Inflammatory macrophage treated with lipopolysaccharide for 1 hour (primary cell): ENCODE measurements at places on chromosomes 2 and 18.

- no peak for DNase-seq
These were observed 55.0 kb downstream of the ABCB11 start for GRCh38 chr2:168976034-168976654.

- no peak for DNase-seq
These were observed 237.9 kb downstream of the XIRP2 start for GRCh38 chr2:167126165-167126564.

DNA sequence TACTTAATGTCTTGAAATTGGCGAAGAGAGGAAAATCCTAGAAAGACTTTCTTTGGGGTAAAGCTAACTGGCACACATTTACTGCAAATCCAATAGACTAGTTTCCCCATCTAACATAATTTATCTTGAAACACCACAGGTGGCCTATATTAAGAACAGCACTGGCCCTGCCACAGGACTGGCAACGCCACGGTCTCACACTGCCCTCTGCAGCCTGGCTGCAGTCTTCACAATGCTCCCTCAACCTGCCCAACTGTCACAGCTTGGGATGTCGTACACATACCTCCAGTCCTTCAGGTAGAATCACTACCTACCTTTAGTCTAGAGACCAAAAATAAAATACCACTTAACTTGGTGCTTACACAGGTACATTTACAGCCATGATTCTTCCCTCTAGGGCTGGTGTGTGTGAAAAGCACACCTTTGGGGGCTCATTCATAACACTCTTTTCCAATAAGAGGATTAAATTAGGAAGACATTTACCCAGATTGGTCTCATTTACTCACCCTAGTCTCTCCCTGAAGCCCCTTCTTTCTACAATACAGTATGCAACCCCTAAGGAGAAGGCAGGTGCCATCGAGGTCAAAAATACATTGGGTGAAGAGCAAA is 222.2 kb downstream of the C1D start:
- no peak for DNase-seq

- DNase-seq, result no peak
These were observed 132.9 kb upstream of the RND3 start for GRCh38 chr2:150620416-150620815.

DNA sequence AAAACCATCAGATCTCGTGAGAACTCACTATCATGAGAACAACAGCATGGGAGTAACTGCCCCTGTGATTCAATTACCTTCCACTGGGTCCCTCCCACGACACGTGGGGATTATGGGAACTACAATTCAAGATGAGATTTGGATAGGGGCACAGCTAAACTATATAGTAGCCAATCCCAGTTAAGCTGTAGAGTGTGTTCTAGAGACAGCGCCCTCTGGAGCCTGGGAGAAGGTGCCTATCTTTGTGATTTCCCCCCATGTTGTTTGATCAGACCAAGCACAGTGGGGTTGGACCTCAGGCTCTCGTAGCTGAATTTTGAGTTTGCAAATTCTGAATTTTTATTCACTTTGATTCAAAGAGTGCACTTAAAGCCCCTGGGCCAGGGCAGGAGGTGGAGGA is 108.2 kb upstream of the TWIST2 start:
- no peak for DNase-seq

- DNase-seq, result no peak
These were observed 52.8 kb downstream of the GAD1 start for GRCh38 chr2:170869461-170869860.

GRCh38 chr2:196607073-196607472 is 32.4 kb upstream of the CCDC150 start:
- DNase-seq, result no peak

- DNase-seq, result no peak
These were observed 53.9 kb downstream of the SH3BP4 start for GRCh38 chr2:235005603-235006259.

DNA sequence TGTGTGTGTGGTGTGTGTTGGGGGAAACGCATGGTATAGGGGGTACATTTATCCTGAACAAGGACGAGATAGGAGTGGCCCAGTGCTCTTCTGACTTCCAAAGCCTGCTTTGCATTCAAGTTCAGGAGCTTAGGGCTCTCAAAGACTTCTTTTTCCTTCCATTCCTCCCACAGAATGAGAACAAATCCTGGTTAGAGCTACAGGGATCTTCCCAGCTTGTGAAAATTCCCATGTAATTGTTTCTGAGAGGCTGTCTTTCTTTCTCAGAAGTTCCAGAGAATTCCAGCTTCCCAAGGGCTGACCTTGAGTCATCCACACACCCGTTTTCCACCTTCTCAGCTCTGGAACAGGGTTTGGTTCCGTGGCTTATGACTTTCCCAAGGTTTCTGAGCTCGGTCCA is 38.9 kb downstream of the FASTKD2 start:
- no peak for DNase-seq

DNA sequence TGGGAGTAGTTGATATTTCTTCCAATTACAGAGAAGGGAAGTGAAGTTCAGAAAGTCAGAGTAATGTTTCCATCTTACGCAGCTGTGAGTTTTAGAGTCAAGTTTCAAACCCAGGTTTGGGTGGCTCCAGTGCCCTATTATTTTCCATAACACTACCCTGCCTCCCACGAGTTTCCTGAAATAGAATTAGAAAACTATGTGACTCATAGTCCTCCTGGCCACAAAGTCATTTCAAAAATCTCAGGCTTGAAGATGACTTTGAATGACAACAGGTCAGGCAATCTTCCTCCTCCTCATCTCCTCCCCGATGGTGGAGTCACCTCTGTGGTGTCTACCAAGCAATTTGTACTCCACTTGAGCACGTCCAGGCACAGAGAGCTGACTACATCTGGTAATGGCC is 212.3 kb upstream of the TRIB2 start:
- peak; percentile 61 for DNase-seq

GRCh38 chr18:54162431-54162830 is 62.0 kb downstream of the MBD2 start:
- DNase-seq, result no peak

- no peak for DNase-seq
These were observed 200.6 kb upstream of the MEX3C start for GRCh38 chr18:51398104-51398503.

- DNase-seq, result no peak
These were observed 74.9 kb downstream of the ORC4 start for GRCh38 chr2:147945660-147946059.

DNA sequence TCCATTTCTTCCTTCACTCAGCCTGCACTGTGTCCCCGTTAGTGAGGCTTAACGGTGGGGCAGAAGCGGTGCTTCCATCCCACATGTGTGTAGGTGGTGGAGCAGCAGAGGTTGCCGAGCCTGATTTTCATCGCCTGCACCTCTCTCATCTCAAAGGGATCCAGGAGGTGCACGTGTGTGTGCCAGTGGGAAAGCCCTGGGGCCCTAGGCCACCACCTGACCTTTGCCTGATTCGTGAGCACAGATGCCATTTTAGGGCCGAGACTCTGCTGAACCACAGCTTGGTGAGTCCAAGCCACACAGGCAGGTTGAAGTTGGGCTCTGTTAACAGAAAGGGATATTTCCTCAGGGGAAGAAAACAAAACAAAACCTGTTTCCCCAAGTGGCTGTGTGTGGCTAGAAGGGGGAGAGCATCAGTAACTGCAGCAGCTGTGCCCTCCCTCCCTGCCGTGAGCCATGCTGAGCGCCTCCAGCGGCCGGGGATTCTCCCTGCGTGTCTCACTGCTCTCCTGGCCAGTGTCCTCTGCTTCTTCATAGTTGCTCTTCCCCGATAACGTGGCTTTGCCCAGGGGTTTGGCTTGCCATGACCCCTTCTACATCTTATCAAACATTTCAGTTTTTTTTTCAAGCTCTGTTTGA is 81.5 kb downstream of the MAPRE2 start:
- no peak for DNase-seq

GRCh38 chr2:64250751-64251423 is 106.7 kb upstream of the PELI1 start:
- no peak for DNase-seq

GRCh38 chr2:160379399-160379798 is 114.2 kb downstream of the RBMS1 start:
- DNase-seq, result peak; percentile 58

GRCh38 chr2:165536851-165537499 is 67.5 kb downstream of the CSRNP3 start:
- no peak for DNase-seq
